ENCODE measurements at places on chromosomes 11 and 22.

DNA sequence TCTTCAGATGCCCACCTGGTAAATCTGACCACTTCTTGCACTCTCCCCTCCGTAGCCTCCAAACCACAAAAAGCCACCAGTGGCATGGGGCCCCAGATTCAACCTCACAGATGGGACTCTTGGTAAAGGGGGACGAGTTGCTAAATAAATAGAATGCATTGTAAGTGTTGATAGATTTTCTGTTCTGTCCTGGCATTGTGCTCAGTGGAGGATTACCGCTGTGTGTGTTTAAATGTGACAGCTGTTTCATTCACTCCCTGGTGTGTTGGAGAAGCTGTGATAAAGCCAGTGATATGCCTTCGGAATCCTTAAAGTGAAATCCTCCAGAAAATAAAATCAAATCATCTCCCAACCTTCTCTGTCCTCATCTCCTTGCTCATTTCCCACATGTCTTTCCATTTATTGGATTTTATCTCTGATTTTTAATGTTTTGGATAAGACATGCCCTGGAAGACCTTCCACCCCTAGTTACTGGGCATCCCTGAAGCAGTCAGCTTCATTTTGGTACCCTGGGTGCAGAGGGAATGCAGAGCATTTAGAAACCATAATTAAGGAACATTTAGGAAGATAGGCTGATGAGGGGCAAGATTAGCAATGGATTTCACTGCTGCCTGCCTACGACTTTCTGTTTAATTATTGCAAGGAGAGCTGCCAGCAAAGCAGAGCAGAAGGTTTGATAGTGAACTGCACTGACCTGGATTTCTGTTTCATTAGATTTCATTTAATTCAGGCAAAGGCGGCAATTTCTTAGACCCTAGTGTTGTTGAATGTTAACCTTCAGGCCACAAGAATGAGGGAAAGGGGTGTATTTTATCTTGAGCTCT, 460.9 kb upstream of the KIRREL3 start:
- no peak for DNase-seq

DNA sequence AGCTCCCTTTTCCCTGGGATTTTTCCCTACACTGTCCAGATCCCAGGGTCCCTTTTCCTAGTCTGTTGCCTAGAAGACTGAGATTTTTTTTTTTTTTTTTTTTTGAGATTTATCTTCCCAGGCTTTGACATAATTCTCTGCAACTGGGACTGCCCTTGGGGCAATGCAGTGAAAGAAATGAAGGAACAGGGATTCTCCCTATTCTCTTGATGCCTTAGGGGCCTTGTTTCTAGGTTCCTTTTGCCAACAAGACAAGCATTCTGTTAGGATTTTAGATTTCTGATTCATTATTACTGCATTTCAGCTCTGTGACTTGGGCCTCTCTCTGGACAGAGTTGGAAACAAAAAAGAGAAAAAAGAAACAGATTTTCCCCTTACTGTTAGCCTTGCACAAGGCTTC, 47.3 kb downstream of the QSER1 start:
- no peak for DNase-seq

DNA sequence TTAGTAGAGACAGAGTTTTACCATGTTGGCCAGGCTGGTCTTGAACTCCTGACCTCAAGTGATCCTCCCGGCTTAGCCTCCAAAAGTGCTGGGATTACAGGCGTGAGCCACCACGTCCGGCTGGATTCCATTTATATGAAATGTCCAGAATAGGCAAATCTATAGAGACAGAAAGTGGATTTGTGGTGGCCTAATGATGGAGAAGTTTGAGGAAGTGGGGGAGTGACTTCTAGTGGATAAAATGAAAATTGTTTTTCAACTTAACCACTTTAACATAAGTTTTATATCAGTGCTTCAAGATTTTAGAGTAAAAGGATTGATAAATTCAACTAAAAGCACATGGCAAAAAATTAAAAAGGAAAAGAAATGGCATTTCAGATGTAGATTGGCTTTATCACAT, 66.2 kb downstream of the HIPK3 start:
- DNase-seq, result no peak

DNA sequence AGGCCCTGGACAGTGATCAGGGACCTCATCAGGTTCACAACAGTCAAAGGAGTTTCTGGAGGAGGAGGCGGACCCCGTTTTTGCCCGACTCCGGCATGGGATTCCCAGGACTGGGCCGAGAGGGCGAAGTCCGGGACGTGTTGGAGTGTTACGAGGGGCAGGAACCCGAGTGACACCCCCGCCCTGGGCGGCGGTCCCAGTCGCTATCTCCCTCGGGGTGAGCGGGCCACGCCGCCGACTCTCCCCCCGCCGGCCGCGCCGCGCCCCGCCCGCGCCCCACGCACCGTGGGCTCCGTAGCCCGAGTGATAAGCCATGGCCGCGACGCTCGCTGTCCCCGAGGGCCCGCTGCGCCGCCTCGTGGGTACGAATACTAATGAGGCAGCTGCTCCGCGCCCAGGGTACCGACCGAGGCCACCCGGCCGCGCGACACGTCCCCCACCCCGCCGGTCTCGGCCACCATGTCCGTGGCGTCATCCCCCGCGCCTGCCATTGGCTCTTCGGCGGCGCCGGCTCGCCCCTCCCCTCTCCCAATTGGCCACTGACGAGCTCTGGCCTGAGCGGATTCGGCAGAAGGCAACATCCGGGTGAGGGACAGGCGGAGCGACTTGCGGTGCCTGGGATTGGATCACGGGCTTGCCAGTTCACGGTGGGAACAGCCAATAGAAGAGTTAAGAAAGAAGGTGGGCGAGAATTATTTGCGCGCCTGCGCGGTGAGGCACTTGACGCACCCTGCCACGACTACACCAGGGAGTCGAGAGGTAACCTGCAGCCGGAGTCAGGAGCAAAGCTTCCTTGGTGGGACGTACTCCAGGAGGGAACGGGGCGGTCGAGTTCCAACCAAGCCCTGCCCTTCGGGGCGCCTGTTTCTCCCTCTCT, at the start of gene YIF1A:
Gene YIF1A (minus strand): TSS at position 473 of the 877 bp plus-strand sequence. CDS start 158 bp downstream, at position 315.
- peak; percentile 99 for DNase-seq

GRCh38 chr11:94546162-94546470, 2.4 kb downstream of the FUT4 start:
- no peak for DNase-seq

DNA sequence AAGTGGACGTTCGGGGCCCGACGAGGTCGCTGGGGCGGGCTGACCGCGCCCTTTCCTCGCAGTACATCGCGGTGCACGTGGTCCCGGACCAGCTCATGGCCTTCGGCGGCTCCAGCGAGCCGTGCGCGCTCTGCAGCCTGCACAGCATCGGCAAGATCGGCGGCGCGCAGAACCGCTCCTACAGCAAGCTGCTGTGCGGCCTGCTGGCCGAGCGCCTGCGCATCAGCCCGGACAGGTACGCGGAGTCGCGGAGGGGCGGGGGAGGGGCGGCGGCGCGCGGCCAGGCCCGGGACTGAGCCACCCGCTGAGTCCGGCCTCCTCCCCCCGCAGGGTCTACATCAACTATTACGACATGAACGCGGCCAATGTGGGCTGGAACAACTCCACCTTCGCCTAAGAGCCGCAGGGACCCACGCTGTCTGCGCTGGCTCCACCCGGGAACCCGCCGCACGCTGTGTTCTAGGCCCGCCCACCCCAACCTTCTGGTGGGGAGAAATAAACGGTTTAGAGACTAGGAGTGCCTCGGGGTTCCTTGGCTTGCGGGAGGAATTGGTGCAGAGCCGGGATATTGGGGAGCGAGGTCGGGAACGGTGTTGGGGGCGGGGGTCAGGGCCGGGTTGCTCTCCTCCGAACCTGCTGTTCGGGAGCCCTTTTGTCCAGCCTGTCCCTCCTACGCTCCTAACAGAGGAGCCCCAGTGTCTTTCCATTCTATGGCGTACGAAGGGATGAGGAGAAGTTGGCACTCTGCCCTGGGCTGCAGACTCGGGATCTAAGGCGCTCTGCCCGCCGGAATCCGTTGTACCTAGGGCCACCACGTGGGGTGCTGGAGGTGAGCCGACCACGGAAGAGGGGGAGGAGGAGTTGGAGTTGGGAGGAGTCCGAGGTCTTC, 771 bp downstream of the MIF start:
- peak; percentile 69 for DNase-seq

- DNase-seq, result no peak
These were observed 42.3 kb upstream of the ETS1 start for GRCh38 chr11:128629516-128630106.

DNA sequence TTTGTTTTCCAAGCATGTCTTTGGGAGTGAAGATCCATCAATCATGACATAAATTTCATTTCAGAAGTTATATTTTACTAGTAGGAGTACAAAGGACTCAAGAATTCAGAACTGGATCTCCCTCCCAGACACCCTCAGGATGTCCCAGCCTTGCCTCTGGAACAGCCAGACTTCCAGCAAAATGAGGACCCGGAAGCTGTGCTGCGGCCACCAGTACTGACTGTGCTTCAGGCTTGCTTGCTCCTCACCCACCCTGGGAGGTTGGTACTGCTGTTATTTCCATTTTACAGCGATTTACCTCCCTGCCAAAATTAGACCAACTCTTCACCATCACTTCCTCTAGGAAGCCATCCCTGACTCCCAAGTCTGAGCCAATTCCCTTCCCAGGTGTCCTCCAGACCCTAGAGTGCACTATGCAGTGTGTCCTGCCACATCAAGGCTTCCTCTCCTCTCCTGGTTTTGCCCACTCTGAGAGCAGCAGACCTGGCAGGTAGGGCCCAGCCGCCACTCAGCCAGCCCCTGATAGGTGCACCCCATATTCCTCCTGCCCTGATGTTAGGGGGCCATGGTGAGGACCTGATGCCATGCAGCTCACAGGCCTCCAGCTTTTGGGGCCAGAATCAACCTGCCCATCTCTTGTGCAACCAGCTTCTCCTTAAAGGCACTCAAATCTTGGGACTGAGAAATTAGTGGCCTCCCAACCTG, 47.3 kb upstream of the WNT7B start:
- no peak for DNase-seq

DNA sequence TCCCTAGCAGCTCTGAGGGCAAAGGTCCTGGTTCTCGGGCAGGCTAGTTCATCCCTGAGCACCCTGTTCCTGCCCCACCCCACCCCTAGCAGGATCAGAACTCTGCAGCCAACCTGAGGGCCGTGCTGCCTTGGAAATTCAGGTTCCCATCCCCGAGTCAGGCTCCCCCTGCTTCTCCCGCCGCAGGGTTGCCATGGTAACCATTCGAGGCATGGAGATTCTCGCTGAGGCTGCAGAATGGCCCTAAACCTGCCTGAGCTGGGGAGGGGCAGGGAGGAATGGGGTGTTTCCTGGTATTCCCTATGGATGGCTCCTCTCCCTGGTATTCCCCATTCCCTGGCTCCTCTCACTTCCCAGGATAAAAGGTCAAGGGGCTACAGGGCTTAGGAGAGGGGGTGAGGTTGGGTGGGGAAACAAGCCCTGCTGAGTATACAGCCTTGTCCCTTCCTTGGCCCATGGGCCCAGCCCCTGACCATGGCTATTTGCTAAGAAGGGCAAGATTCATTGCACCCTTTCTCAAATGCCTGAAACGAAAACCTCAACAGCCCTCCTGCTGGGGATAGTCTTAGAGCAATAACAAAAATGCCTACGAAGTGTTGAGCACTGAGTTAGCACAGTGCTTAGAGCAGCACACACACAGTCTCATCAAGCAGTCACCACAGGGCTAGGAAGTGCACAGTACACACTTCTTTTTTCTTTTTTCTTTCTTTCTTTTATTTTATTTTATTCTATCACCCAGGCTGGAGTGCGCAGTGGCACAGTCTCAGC, 58.7 kb downstream of the CHST1 start:
- no peak for DNase-seq
